Esophagus muscularis mucosa (tissue), 4 donors: ENCODE measurements at places on chromosomes 6 and 20. TPM values are rescaled to one million over a fixed set of nuclear protein-coding genes. Genes with fewer than 3 reads are reported as not detected.

GRCh38 chr6:34656378-34657036 is 40.1 kb downstream of the ILRUN start:
- peak overlapping the region; percentile 89 for H3K27ac ChIP-seq
- H3K4me1 ChIP-seq, result peaks cover 54% of the 10 kb centered on the region
- DNase-seq, result no peak
- peak overlapping the region; percentile 60 for H3K4me3 ChIP-seq

- no peak overlapping the region for H3K4me3 ChIP-seq
- no peaks in the 10 kb centered on the region for H3K4me1 ChIP-seq
- DNase-seq, result no peak
- no peak overlapping the region for H3K27ac ChIP-seq
- no peaks in the 10 kb centered on the region for H3K27me3 ChIP-seq
These were observed 20.6 kb downstream of the ENPP3 start for GRCh38 chr6:131657630-131658111.

GRCh38 chr6:12181481-12181880 is 108.7 kb upstream of the EDN1 start:
- H3K27me3 ChIP-seq, result no peaks in the 10 kb centered on the region
- DNase-seq, result no peak
- H3K27ac ChIP-seq, result no peak overlapping the region
- H3K4me3 ChIP-seq, result no peak overlapping the region
- no peaks in the 10 kb centered on the region for H3K4me1 ChIP-seq

GRCh38 chr20:32674362-32674789 is 635 bp upstream of the C20orf203 start:
- DNase-seq, result no peak
- peaks cover 5% of the 10 kb centered on the region for H3K4me1 ChIP-seq
- H3K27ac ChIP-seq, result no peak overlapping the region
- no peaks in the 10 kb centered on the region for H3K36me3 ChIP-seq
- no peaks in the 10 kb centered on the region for H3K27me3 ChIP-seq

GRM1 gene
- under 0.01 TPM for total RNA-seq

GJA1 gene
- total RNA-seq, result 240 TPM

DNA sequence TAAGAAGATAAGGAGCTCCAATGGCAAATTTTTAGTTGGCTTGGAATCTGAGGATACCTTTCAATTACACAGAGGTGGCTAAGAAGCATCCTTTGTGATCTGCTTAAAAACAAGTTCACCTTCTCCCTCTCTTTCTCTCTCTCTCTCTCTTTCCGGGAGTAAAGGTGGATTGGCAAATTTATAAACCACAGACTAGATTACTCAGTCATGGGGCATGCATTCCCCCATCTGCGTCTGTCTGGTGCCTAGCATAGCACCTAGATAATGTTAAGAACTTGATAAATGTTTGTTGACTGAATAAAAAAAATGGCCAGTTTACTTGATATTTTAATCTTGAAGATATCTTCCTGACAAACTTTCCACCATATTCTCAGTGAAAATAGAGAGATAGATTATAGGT is 312.3 kb downstream of the CDC5L start:
- no peak for DNase-seq
- H3K4me3 ChIP-seq, result no peak overlapping the region
- no peak overlapping the region for H3K27ac ChIP-seq
- H3K4me1 ChIP-seq, result no peaks in the 10 kb centered on the region

NTSR1 gene
- total RNA-seq, result 0.42 TPM

DNA sequence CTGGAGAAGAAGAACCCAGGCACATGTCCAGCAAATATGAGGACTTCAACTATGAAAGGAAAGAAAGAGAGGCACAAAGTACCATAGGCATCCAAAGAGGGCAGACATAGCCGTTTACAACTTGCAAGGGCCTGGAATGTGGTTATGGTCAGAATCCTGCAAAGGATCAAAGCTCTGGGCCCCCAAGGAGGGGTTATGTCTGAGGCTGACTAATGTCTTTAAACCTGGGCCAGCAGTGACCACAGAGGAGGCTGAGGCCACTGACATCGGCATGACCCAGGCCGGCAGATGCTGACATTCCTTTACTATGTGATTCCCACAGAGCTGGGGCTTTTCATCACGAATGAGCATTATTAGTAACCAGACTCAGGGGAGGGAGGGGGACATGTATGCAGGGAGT is 861.1 kb downstream of the DHX35 start:
- no peak for DNase-seq
- H3K27ac ChIP-seq, result no peak overlapping the region
- peaks cover 13% of the 10 kb centered on the region for H3K4me1 ChIP-seq
- no peaks in the 10 kb centered on the region for H3K27me3 ChIP-seq
- no peaks in the 10 kb centered on the region for H3K36me3 ChIP-seq

NKX2-2 gene
- not detected for total RNA-seq

PTPRT gene
- total RNA-seq, result not detected

KCNS1 gene
- total RNA-seq, result not detected

DNA sequence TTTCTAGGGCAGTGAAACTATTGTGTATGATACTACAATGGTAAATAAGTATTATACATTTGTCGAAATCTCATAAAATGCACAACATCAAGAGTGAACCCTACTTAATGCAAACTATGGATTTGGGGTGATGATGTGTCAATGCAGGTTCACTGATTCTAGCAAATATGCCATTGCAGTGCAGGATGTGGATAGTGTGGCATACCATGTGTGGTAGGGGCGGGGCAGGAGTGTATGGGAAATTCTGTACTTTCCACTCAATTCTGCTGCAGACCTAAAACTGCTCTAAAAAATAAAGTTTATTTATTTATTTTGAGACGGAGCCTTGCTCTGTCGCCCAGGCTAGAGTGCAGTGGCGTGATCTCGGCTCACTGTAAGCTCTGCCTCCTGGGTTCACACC is 44.3 kb downstream of the ABHD12 start:
- H3K36me3 ChIP-seq, result no peaks in the 10 kb centered on the region
- no peaks in the 10 kb centered on the region for H3K4me1 ChIP-seq
- no peak for DNase-seq
- no peak overlapping the region for H3K27ac ChIP-seq
- no peaks in the 10 kb centered on the region for H3K27me3 ChIP-seq

GDAP1L1 gene
- 0.83 TPM for total RNA-seq

HNF4A gene
- total RNA-seq, result 0.63 TPM

STMND1 gene
- not detected for total RNA-seq

REM1 gene
- 3.7 TPM for total RNA-seq

DNA sequence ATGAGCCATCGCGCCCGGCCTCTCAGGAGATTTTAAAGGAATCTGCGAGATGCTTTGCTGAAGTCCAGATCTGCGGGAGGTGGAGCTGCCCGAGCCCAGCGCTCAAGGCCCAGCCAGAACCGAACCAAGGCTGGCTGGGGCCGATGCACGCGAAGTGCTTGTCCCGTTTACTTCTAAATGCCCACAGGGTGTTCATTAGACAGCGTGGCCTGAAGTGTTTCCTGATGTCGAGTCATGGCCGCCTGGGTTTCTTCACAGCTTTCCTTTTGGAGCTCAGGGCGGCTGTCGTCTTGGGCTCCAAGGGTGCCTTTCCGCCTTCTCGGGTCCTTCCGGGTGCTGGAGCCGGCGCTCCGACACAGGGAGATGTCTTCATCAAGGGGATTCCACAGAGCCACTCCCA is 25.1 kb upstream of the CCR6 start:
- peaks cover 4% of the 10 kb centered on the region for H3K4me1 ChIP-seq
- H3K4me3 ChIP-seq, result no peak overlapping the region
- H3K27me3 ChIP-seq, result no peaks in the 10 kb centered on the region
- H3K27ac ChIP-seq, result no peak overlapping the region

DNA sequence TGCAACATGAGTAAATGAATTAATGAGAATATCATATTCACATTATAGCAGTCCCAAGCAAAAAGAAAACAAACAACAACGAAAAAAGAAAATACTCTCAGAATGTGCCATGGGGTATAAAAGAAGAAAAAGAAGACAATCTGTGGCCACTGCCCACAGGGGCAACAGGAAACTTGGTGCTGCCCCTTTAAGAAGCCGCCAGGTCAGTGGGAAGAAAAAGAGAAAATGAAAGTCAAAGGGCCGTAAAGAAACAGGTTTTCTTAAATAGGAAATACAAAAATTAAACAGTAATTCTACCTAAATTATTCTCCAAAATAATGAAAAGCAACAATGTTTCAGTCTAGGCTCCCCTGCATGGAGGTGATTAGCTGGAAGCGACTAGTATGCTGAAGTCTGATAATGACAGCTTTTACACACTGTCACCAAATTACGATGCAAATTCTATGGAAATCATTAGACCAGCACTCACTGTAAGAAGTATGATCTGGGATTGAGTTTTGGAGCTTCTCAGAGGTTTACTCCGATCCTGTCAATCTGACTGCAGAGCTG is 23.6 kb downstream of the GMDS start:
- no peaks in the 10 kb centered on the region for H3K4me1 ChIP-seq
- H3K36me3 ChIP-seq, result no peaks in the 10 kb centered on the region
- peak overlapping the region; percentile 0 for H3K27ac ChIP-seq
- peak overlapping the region; percentile 44 for H3K4me3 ChIP-seq
- H3K27me3 ChIP-seq, result no peaks in the 10 kb centered on the region

DNA sequence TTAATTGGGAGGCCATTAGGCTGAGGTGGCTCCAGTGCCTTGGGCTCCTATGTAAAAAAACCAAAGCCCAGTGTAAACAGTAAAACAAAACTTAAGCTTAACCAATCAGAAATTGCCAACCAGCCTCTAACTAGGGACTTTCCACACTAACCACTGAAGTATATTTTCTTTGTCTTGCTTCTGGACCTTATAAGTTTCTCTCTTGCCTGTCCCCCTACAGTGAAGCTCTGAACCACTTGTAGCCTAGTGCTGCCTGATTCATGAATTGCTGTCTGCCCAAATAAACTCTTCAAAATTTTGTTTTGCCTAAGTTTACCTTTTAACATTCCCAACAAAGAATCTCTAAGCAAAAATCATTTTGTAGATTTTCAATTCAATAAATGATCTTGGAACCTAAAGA is 28.2 kb downstream of the POPDC3 start:
- H3K4me1 ChIP-seq, result no peaks in the 10 kb centered on the region
- H3K4me3 ChIP-seq, result no peak overlapping the region
- DNase-seq, result no peak
- peaks cover 12% of the 10 kb centered on the region for H3K36me3 ChIP-seq
